ENCODE measurements at places on chromosomes 3 and 15.

DNA sequence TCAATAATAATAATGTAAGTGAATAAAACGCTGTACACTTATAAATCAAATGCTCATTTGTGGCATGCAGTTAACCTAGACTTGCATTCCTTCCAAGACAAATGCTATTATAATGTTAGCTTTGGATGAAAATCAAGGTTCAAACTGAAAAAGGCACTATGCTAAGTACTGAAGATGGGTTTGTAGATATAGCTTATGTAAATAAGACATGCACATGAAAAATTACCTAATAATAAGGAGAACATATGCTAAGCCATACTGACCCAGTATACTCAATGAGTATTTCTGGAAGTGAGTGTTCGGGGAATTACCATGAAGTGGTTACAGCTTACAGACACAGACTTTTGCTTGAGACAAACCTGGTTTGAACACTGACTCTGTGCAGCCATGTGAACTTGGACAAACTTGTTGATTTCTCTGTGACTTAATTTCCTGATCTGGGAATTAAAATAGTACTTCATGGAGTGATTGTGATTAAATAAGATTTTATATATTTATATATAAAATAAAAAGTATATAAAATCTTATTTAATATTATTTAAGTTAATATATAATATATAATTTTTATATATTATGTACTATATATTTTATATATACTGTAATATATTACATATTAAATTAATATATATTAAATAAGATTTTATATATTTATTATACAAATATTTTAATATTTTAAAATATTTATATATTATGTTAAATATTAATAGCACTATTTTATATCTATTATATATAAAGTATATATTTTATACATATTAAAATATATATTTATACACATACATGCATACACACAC lies 159.2 kb downstream of the ZPLD1 start:
- no peaks in the 10 kb centered on the region for H3K4me1 ChIP-seq
- no peaks in the 10 kb centered on the region for H3K36me3 ChIP-seq
- H3K27me3 ChIP-seq = peaks cover 3% of the 10 kb centered on the region
- DNase-seq = no peak
- no peak overlapping the region for H3K4me3 ChIP-seq

- H3K27ac ChIP-seq = no peak overlapping the region
- peaks cover 33% of the 10 kb centered on the region for H3K4me1 ChIP-seq
- H3K36me3 ChIP-seq = no peaks in the 10 kb centered on the region
- DNase-seq = no peak
These were observed 217.9 kb downstream of the THSD4 start for GRCh38 chr15:71333136-71333700.

DNA sequence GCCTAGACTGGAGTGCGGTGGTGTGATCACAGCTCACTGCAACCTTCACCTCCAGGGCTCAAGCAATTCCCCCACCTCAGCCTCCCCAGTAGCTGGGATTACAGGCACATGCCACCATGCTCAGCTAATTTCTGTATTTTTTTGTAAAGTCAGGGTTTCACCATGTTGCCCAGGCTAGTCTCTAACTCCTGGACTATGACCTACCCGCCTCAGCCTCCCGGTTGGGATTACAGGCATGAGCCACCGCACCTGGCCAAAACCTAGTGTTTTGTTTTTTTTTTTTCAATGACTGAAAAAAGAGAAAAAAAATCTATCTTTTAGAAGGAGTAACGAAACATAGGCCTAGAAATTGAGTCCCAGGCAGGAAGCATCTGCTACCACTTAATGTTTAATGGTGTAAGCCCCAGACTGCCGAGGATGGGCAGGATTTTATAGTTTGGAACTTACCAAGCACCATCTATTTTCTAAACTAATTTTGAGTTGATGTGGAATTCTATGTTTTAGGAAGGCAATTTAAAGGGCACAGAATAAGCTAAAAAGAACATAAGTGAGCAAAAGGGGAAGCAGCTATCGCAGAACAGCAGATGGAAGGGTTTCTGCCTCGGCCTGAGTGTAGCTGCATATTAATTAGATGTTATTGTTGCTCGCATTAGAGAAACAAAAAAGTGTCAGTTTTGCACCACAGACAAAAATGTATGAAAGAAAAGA lies 24.2 kb upstream of the CA12 start:
- no peak overlapping the region for H3K4me3 ChIP-seq
- no peaks in the 10 kb centered on the region for H3K27me3 ChIP-seq
- H3K4me1 ChIP-seq = peaks cover 40% of the 10 kb centered on the region
- no peak for DNase-seq
- no peak overlapping the region for H3K27ac ChIP-seq

- DNase-seq = no peak
- H3K36me3 ChIP-seq = peaks cover 2% of the 10 kb centered on the region
- no peaks in the 10 kb centered on the region for H3K27me3 ChIP-seq
- peaks cover 45% of the 10 kb centered on the region for H3K4me1 ChIP-seq
- H3K27ac ChIP-seq = peak overlapping the region; percentile 78
These were observed 134.4 kb downstream of the MYLK start for GRCh38 chr3:123749711-123750110.

- no peaks in the 10 kb centered on the region for H3K36me3 ChIP-seq
- no peak for DNase-seq
- peaks cover 2% of the 10 kb centered on the region for H3K27me3 ChIP-seq
- no peak overlapping the region for H3K4me3 ChIP-seq
- peaks cover 13% of the 10 kb centered on the region for H3K4me1 ChIP-seq
- H3K27ac ChIP-seq = no peak overlapping the region
These were observed 109.1 kb upstream of the ATP10A start for GRCh38 chr15:25972141-25972675.

- H3K27me3 ChIP-seq = no peaks in the 10 kb centered on the region
- peak; percentile 93 for DNase-seq
- H3K4me1 ChIP-seq = no peaks in the 10 kb centered on the region
- no peaks in the 10 kb centered on the region for H3K36me3 ChIP-seq
These were observed 46.9 kb downstream of the SFMBT1 start for GRCh38 chr3:52998771-52999513.

DNA sequence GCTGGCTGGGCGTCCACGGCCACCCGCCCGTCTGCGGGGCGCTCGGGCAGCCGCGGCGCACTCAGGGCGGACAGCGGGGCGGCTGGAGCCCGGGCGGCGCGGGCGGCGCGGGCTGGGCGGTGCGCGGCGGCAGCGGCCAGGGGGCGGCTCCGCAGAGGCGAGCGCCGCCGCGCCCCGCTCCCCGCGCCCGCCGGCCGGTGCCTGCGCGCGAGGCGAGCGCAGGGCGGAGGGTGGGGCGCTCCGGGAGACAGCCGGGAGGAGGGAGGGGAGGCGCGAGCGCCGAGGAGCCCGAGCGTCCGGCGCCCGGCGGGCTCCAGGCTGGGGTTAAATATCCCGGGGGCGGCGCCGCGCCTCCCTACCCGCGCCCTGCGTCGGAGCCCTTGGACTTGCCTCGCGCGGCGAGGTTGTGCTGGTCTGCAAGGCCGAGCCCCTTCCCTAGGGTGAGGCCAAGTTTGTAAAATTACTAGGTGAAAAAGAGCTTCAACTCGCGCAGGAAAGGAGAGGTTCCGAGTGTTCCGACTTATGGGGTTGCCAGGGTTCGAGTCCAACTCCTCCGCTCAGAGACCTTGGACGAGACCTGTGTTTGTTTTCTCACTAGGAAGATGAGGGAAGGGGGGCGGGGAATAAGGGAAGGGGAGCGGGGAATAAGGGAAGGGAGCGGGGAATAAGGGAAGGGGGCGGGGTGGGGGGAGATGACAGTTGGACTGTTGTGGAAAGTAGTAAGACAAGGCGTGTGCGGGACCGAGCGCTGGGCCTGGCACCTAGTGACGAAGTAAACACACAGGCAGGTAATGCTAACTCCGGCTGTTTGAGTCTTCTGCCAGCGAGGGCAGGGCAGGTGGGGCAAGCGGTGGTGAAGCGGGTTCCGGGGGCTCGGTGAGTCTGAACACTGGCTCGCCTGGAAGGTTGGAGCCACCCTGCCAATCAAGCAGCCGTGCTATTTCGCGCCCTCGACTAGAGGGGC lies at the start of gene TNFAIP8L3:
TNFAIP8L3 (minus strand) TSS at position 301 of the 964 bp plus-strand sequence. CDS start 311 bp downstream, outside the sequence.
- H3K4me1 ChIP-seq = peaks cover 21% of the 10 kb centered on the region
- H3K4me3 ChIP-seq = peak within 1 kb of the TSS; percentile 77
- peaks cover 11% of the 10 kb centered on the region for H3K27me3 ChIP-seq
- H3K36me3 ChIP-seq = no peaks in the 10 kb centered on the region

All from chondrocyte (in vitro differentiated cells).